ENCODE measurements at places on chromosomes 3 and 15.

DNA sequence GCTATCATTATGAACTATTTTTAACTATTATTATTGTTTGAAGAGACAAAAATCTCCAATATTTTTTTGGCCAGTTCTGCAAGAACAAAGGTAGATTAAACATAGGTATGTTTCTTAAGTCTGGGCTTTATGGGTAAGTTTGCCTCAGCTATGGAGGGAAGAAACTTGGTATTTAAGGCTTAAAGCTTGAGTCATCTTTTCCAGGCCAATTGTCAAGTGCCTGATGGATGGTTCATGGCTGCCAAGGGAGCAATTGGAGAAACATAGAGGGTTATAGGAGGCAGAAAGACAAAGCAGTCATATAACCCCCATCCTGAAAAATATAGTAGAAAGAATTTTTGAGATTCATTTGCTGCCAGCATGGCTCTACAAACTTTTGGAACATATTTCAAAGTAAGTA lies 7.2 kb upstream of the STAC start:
- no peak for DNase-seq

- no peak for DNase-seq
Observed at GRCh38 chr15:77418966-77419835, 703 bp downstream of the PEAK1 start.

DNA sequence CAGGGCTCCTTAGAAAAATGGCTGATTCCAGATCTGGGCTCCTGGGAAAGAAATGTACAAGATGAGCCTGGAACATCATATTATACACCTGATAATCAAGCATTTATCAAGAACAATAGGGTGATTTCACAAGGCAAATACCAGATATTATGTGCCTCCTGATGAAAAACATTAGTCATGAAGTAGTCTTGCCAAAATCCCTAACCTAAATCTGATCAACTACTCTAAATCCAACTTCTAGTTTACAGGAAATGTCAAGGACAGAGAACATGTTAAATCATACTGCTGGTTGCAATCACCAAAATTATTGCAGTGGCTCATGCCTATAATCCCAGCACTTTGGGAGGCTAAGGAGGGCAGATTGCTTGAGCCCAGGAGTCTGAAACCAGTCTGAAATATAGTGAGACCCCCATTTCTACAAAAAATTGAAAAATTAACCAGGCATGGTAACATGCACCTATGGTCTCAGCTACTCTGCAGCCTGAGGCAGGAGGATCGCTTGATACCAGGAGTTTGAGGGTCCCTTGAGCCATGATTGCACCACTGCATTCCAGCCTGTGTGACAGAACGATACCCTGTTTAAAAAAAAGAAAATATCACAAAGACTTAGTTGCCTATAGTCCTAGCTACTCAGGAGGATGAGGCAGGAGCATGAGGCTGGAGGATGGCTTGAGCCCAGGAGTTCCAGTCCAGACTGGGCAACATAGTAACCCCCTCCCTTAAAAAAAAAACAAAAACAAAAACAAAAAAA lies 34.9 kb upstream of the ATP13A3 start:
- DNase-seq, result no peak

GRCh38 chr15:99605490-99605931 lies 39.7 kb downstream of the MEF2A start:
- no peak for DNase-seq

GRCh38 chr15:81485806-81486205 lies 111.8 kb upstream of the TMC3 start:
- peak; percentile 25 for DNase-seq

GRCh38 chr15:44099671-44100070 lies 95.4 kb downstream of the FRMD5 start:
- no peak for DNase-seq

GRCh38 chr15:80152896-80153876 lies at the start of gene FAH:
FAH (plus strand) TSS chr15:80152999; CDS start chr15:80153055, 56 bp downstream.
- DNase-seq, result peak; percentile 30

GRCh38 chr15:33810073-33810595 lies 158.2 kb upstream of the CHRM5 start:
- no peak for DNase-seq

GRCh38 chr3:17133632-17134545 lies 249.1 kb downstream of the PLCL2 start:
- no peak for DNase-seq

GRCh38 chr3:1117843-1118473 lies 25.1 kb downstream of the CNTN6 start:
- DNase-seq, result no peak

DNA sequence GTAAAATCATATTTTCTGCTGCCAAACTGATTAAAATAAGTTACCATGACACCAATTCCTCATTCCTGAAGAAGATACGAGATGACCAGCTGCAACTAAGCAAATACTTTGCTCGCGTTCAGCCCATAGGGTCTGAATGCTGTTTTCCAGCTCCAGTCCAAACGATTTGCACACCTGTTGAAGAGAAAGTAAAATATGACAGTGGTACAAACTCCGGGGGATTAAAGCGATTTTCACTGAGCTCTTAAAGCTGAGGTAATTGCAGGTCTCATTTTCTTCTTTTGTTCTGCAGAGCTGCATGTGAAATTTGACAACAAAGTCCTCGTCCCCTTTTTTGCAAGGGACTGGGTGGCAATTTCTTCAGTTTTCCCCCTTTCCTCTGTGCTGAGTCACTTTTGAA lies 118.4 kb downstream of the NR2F2 start:
- DNase-seq, result no peak

GRCh38 chr15:88649753-88650551 lies 11.1 kb downstream of the ISG20 start:
- no peak for DNase-seq

GRCh38 chr15:70710714-70711113 lies 52.6 kb downstream of the UACA start:
- DNase-seq, result no peak

- DNase-seq, result no peak
Observed at GRCh38 chr3:48422681-48423080, 7.2 kb downstream of the PLXNB1 start.

DNA sequence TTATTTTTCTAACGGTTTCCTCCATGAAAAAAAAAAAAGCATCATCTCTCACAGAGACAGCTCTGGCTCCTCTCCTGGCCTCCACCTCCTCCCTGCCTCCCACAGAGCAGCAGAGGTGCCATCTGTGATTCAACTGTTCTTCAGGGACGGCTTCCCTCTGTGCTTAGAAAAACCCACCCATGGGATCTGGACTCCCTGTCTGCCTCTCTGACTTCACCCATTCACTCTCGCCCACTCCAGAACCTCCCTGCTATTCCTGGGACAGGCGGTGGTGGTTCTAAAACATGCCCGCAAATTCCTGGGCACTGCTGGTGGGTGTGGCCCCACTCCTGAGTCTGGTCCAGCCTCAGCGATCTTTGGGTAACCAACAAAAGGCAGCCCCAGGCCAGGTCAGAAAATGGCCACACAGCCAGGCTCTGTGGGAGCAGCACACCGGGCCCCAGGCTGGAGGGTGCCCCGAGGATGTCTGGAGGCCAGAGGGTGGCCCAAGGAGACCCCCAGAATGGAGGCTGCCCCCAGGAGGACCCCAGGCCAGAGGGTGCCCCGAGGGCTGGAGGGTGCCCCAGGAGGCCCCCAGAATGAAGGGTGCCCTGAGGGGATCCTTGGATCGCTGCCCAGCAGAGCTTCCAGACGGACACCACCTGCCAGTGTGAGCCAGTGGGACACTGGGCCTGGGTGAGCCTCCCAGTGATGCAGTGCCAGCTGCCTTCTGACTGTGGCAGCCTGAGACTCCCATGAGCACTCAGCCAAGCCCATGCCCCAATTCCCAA lies 2.6 kb upstream of the CHST13 start:
- DNase-seq, result no peak

DNA sequence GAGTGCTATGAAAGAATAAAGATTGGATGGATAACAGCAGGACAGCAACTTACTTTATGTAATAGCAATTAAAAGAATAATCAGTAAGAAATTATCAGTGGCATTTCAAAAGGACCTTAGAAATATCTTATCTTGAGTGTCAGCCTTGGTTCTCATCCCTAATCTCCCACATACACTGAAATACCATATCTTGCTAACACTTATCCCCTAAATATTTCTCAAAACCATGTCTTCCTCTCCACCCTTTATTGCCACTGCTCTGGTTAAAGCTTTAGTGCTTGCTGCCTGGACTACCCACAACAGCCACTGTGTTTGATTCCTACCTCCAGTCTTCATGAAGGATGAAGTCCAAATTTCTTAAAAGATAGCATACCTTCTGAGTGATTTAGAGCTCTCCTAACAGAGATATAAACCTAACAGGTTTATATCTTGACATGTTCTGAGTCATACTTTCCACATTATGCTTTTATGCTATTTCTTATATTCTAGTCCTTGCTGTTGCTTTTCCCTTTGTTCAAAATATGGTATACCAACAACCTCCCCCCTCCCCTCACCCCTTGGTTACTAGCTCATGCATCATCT lies 202.8 kb downstream of the RSRC1 start:
- DNase-seq, result no peak

GRCh38 chr15:70192490-70192889 lies 94.8 kb upstream of the TLE3 start:
- DNase-seq, result no peak

GRCh38 chr15:90351479-90352106 lies 491 bp upstream of the ZNF774 start:
- DNase-seq, result no peak

GRCh38 chr3:171940151-171940649 lies 97.1 kb downstream of the TMEM212 start:
- no peak for DNase-seq

- no peak for DNase-seq
Observed at GRCh38 chr3:12049675-12050074, 45.5 kb downstream of the SYN2 start.

Measured in NCI-H2029 (cell line).